ENCODE measurements at places on chromosomes 12 and 14. TPM values are rescaled to one million over a fixed set of nuclear protein-coding genes. Genes with fewer than 3 reads are reported as not detected.

Gene TAMALIN
- 2.8 TPM for total RNA-seq

Gene MYL2
- not detected for total RNA-seq

Gene INHBC
- not detected for total RNA-seq

Gene MBIP
- 6.2 TPM for total RNA-seq

Gene SERPINA9
- not detected for total RNA-seq

Data from A375 (cell line).